ENCODE measurements at places on chromosomes 11 and 22. TPM values are rescaled to one million over a fixed set of nuclear protein-coding genes. Genes with fewer than 3 reads are reported as not detected.

Gene SCUBE2
- total RNA-seq: not detected

Gene MPZL2
- 39.4 TPM for total RNA-seq

Gene WBP2NL
- 12.2 TPM for total RNA-seq

Gene CEP126
- 6.0 TPM for total RNA-seq

Gene FOLR2
- total RNA-seq: not detected

Gene RFPL1
- total RNA-seq: not detected

Gene SPTY2D1
- total RNA-seq: 22.3 TPM

Gene OR51B2
- not detected for total RNA-seq

Gene RBFOX2
- 81.7 TPM for total RNA-seq

Gene STK33
- 5.8 TPM for total RNA-seq

Gene DUSP8
- 2.6 TPM for total RNA-seq

Gene CBY1
- total RNA-seq: 61.8 TPM

Gene ACTN3
- total RNA-seq: not detected

Gene PTH
- total RNA-seq: not detected

Gene ADORA2A
- 1.8 TPM for total RNA-seq

Gene CALCA
- not detected for total RNA-seq

All from PC-9 (cell line).